Tongue (tissue), 3 donors: ENCODE measurements at places on chromosomes 4 and X. TPM values are rescaled to one million over a fixed set of nuclear protein-coding genes. Genes with fewer than 3 reads are reported as not detected.

C1GALT1C1 gene
- 28.1 TPM for total RNA-seq

AKAP14 gene
- 0.41 TPM for total RNA-seq

VCX3B gene
- not detected for total RNA-seq

ESX1 gene
- not detected for total RNA-seq

APBB2 gene
- 80.0 TPM for total RNA-seq

MAGEB2 gene
- not detected for total RNA-seq

UGT2B11 gene
- 0.82 TPM for total RNA-seq

CACNA1F gene
- total RNA-seq: not detected

PPBP gene
- 2.9 TPM for total RNA-seq
